ENCODE measurements at places on chromosomes 4 and X. TPM values are rescaled to one million over a fixed set of nuclear protein-coding genes. Genes with fewer than 3 reads are reported as not detected.

Gene GBA3
- not detected for total RNA-seq

Gene YY2
- 0.56 TPM for total RNA-seq

Gene PDK3
- 7.6 TPM for total RNA-seq

Gene FGFBP2
- total RNA-seq = 1.3 TPM

Gene MAGEA3
- total RNA-seq = not detected

Gene KLHL13
- 0.88 TPM for total RNA-seq

Gene RBM46
- 0.20 TPM for total RNA-seq

Gene MSMO1
- total RNA-seq = 41.0 TPM

Gene PORCN
- 10.8 TPM for total RNA-seq

Gene KDR
- 6.9 TPM for total RNA-seq

Gene MAGEC2
- total RNA-seq = not detected

Gene PABPC1L2B
- not detected for total RNA-seq

Gene MAGEB17
- not detected for total RNA-seq

Gene DDIT4L
- total RNA-seq = 2.7 TPM

Gene COL4A6
- 0.54 TPM for total RNA-seq

Gene ANKRD17
- 37.4 TPM for total RNA-seq

Gene USP17L13
- total RNA-seq = not detected

Gene FAM9C
- total RNA-seq = not detected

Gene BMX
- not detected for total RNA-seq

Gene MAGEA9B
- not detected for total RNA-seq

All from cardiac ventricle fibroblast (primary cell).